ENCODE measurements at places on chromosomes 16 and 17. TPM values are rescaled to one million over a fixed set of nuclear protein-coding genes. Genes with fewer than 3 reads are reported as not detected.

The KRTAP16-1 gene
- not detected for total RNA-seq

DNA sequence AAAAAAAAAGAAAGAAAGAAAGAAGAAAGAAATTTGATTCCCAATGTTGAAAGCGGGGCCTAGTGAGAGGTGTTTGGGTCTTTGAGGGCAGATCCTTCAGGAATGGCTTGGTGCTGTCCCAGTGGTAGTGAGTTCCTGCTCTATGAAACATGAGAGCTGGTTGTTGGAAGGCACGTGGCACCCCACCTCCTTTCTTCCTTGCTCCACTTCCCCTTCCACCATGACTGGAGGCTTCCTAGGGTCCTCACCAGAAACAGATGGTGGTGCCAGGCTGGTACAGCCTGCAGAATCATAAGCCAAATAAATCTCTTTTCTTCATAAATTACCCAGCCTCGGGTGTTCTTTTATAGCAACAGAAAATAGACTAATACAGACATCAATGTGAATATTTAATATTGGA is 147.3 kb upstream of the KCNJ18 start:
- no peak overlapping the region for H3K4me3 ChIP-seq
- peaks cover 8% of the 10 kb centered on the region for H3K4me1 ChIP-seq
- peaks cover 18% of the 10 kb centered on the region for H3K36me3 ChIP-seq
- no peak overlapping the region for H3K27ac ChIP-seq
- no peaks in the 10 kb centered on the region for H3K27me3 ChIP-seq
- no peak for DNase-seq

The CHST4 gene
- not detected for total RNA-seq

The P4HB gene
- 1,240 TPM for total RNA-seq

The OR1A1 gene
- not detected for total RNA-seq
